Activated T-cell treated with anti-CD3 and anti-CD28 coated beads, Interleukin-2, amount 50 U/mL, for 72 hours (primary cell): ENCODE measurements at places on chromosomes 6 and 20. TPM values are rescaled to one million over a fixed set of nuclear protein-coding genes. Genes with fewer than 3 reads are reported as not detected.

- no peaks in the 10 kb centered on the region for H3K27me3 ChIP-seq
- no peak overlapping the region for H3K4me3 ChIP-seq
- H3K36me3 ChIP-seq, result no peaks in the 10 kb centered on the region
- no peak for DNase-seq
- no peak overlapping the region for H3K27ac ChIP-seq
Observed at GRCh38 chr6:148064406-148065134, 278.1 kb upstream of the SASH1 start.

GRCh38 chr6:35736253-35736894 lies 458 bp upstream of the ARMC12 start:
- DNase-seq, result peak; percentile 90
- H3K27me3 ChIP-seq, result no peaks in the 10 kb centered on the region

DNA sequence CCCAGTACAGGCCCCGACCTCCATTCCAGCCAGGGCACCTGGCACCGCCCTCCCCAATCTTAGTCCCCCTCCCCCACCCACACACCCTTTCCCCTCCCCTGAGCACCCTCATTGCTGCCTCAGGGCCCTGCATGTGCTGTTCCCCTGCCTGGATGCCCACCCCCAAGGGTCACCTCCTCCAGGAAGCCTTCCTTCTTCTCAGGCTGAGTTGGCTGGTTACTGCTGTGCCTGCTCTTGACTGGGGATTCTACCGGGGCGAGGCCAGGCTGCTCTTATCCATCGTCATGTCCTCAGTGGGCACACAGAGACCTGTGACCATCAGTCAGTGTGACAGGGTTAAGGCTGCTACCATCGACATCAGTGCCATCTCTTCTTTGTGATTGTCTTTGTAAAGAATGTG lies 23.6 kb downstream of the BHLHE23 start:
- peaks cover 21% of the 10 kb centered on the region for H3K27me3 ChIP-seq
- H3K4me1 ChIP-seq, result peaks cover 19% of the 10 kb centered on the region
- no peak overlapping the region for H3K27ac ChIP-seq
- no peaks in the 10 kb centered on the region for H3K36me3 ChIP-seq
- H3K4me3 ChIP-seq, result no peak overlapping the region

DNA sequence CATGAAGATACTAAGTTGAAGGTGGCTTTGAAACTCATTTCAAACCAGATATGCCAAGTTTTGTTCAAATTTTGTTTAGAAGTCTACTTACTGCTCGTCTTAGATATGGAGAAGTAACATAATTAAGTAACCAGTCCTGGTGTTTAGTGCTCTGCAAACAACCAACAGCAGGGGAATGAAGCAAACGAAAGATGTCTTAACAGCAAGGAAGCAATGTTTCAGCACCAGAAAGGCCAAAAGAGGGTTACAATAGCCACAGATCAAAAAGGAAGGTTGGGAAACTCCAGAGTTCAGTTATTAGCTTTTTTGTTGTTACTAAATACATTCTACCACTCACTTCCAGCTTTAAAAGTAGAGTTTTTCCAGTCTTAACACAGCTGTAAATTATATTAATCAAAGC lies 45.1 kb downstream of the LHFPL5 start:
- DNase-seq, result no peak
- no peaks in the 10 kb centered on the region for H3K4me1 ChIP-seq
- H3K27ac ChIP-seq, result no peak overlapping the region
- no peaks in the 10 kb centered on the region for H3K27me3 ChIP-seq
- peaks cover 18% of the 10 kb centered on the region for H3K36me3 ChIP-seq

GRCh38 chr6:133973109-133973971 lies 20.3 kb downstream of the TBPL1 start:
- H3K27ac ChIP-seq, result peak overlapping the region; percentile 72
- H3K27me3 ChIP-seq, result no peaks in the 10 kb centered on the region
- peaks cover 1% of the 10 kb centered on the region for H3K36me3 ChIP-seq
- no peak for DNase-seq

GRCh38 chr6:166558156-166559005 lies 28.1 kb downstream of the RAMACL start:
- H3K27me3 ChIP-seq, result peaks cover 12% of the 10 kb centered on the region
- peaks cover 11% of the 10 kb centered on the region for H3K4me1 ChIP-seq
- peaks cover 5% of the 10 kb centered on the region for H3K36me3 ChIP-seq
- H3K4me3 ChIP-seq, result no peak overlapping the region
- H3K27ac ChIP-seq, result no peak overlapping the region

DNA sequence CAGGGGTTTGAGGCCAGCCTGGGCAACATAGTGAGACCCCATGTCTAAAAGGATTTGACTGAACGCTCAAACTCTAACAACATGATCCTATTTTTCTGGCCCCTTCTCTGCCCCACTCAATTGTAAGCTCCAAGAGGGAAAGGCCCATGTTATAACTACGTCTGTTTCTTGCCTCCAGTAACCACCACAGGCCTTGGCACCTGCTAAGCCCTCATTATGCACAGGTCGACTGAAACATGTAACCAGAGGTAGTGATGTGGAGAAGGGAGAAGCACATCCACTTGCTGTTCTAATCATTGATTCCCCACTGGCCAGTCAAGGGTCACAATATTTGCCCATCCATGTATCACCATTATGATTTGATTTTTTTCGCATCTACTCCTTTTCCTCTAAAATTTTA lies 475.5 kb downstream of the KIF16B start:
- H3K4me1 ChIP-seq, result no peaks in the 10 kb centered on the region
- no peaks in the 10 kb centered on the region for H3K27me3 ChIP-seq
- H3K27ac ChIP-seq, result no peak overlapping the region
- H3K36me3 ChIP-seq, result no peaks in the 10 kb centered on the region
- no peak overlapping the region for H3K4me3 ChIP-seq

DNA sequence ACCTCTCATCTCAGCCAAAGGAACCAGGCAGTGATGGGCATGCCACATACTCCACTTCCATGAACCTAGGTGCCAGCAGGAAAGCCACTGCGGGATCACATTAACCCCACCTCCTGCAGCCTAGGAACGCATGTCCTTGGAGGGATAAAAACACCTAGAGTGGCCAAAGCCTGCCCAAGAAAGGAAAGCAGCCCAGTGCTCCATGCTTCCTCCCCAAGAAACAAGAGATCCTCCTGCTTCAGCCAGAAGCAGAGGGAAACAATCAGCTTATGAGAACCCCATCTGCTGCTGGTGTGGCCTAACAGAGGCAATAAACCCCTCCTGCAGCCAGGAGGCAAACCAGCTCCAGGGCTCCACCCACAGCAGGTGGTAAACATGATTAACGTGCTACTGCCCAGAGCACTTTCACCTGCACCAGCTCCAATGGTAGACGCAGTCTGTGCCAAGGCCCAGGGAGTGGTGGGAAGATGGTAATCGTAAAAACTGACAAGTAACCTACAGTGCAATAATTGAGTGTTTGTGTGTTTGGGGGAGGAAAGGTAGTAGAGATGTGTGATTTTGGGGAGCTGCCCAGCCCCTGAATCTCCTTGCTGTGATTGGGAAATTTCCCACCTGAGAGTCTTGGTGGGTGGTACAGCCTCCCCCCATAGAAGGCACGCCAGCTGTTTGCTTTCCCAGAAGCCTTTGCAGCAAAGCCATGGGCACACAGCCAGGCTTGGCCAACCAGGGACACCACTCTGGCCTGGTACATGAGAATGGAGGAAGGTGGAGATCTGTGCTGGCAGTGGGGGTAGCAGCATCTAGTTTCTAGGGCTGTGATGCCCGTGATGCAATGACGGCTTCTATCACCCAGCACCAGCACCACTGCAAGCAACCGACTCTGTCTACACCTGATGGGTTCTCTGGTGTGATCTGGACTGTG lies 50.6 kb upstream of the TBC1D7 start:
- H3K4me3 ChIP-seq, result no peak overlapping the region
- H3K27me3 ChIP-seq, result no peaks in the 10 kb centered on the region
- H3K4me1 ChIP-seq, result peaks cover 23% of the 10 kb centered on the region
- DNase-seq, result no peak
- no peaks in the 10 kb centered on the region for H3K36me3 ChIP-seq

- H3K4me1 ChIP-seq, result no peaks in the 10 kb centered on the region
- H3K27me3 ChIP-seq, result no peaks in the 10 kb centered on the region
- H3K4me3 ChIP-seq, result no peak overlapping the region
Observed at GRCh38 chr6:31419842-31420241, 16.4 kb downstream of the MICA start.

DNA sequence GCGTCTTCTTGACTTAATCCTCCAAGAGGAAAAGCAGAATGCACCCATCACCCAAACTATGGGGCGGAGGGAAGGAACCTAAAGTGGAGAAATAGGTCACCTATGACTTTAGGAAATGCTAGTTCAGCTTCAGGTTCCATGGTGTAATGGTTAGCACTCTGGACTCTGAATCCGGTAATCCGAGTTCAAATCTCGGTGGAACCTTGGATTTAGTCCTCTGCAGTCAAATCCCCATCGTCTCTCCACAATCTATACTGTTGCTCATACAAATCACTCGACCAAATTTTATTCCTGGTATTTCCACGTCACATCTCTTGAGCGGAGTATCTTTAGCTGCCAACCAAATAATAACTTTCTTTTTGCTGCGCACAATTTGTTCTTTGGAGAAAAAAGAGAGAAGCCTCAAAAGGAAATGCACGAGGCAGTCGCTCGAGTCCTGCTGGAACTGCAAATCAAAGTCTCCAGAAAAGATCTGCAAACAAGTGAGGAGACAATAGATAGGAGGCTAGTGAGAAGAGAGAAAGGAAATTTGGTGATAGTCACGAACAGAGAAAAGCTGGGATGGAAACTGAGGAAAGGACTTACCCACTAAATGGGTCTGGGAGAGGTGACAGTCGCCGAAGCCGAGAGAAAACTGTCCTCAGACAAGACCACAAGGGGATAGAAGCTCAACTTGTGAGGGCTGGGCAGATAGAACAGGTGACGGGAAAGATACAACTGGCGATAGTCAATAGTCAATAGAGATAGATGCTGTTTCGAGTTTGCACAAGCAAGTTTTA lies 16.6 kb downstream of the POM121L2 start:
- H3K27me3 ChIP-seq, result peaks cover 96% of the 10 kb centered on the region
- peaks cover 33% of the 10 kb centered on the region for H3K4me1 ChIP-seq
- H3K4me3 ChIP-seq, result peak overlapping the region; percentile 23
- no peak for DNase-seq
- H3K36me3 ChIP-seq, result peaks cover 10% of the 10 kb centered on the region

DNA sequence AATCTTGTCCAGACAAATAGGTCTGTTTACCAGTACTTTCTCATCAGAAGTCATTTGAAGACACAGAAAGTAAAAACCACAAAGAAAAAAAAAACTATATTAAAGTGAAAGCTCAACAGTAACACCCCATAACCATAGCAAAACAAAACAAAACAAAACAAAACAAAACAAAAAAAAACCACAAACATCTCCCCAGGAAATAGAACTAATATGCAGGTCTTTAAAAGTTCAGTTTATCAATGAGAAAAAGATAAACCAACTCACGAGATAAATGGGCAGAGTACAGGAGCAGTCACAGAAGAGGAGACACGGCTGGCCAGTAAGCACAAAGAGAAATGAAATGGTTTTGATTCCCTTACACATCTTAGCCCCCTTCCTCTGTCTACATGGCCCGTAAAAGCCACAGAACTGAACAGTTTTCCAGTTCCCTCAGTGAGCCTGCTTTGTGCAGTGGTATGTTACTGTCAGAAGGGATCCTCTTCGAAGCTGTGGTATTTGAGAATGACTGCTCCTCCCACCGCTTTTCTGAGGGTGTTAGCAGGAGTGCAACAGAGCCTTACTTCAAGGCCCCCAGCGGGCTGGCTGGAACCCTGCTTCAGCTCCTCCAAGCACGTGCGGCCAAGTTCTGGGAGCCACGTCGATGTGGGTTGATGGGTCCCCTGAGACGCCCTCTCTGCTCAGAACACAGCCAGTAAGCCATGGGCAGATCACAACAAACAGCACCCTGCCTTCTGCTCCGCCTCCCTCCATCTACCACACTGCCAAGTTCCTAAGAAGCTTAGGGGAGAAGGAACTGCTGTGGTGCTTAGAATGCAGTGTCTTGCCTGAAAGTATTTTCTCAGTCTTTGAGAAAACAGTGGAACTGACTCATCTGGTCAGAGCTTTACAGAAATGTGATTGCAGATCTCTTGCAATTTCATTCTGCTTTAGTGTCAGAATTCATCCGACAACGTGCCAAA lies 14.0 kb downstream of the UST start:
- H3K36me3 ChIP-seq, result peaks cover 4% of the 10 kb centered on the region
- peak overlapping the region; percentile 99 for H3K27ac ChIP-seq
- H3K4me1 ChIP-seq, result peaks cover 67% of the 10 kb centered on the region
- peak overlapping the region; percentile 73 for H3K4me3 ChIP-seq

- H3K27ac ChIP-seq, result no peak overlapping the region
- H3K4me1 ChIP-seq, result no peaks in the 10 kb centered on the region
- no peaks in the 10 kb centered on the region for H3K36me3 ChIP-seq
Observed at GRCh38 chr6:144265390-144265789, 19.7 kb upstream of the UTRN start.

DNA sequence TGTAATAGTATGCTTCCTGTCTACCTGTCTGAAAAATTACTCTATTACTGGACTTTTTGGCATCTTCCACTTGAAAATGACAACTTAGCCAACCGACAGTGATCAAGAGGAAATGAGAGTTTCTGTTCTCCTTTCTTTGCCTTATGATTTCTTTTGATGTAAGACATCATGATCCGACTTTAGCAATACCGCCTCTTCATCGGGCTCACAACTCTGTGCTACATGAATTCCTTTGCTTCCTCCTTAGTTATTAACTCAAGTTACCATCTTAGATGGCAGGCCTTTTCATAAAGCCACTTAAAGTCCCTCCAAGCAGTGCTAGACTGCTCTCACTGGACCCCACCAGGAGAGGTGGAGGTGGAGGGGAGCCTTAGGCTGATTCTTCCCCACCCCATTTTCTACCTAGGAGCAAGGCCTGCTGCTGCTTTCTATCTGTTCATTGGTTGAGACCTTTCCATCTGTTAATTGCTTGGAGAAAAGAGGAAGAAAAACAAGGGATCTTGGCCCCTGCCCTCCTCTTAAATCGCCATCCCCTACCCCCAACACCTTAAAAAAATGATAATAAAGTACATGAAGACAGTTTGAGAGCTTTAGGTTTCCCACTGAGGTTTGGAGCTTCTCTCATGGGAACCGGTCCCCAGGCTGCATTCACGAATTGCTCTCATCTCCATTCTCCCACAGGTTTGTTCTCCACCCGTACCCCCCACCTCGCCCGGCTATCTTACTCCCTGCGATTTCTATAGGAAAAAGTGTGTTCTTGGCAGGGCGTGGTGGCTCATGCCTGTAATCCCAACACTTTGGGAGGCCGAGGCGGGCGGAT lies 21.6 kb upstream of the MCM3 start:
- no peak for DNase-seq
- peak overlapping the region; percentile 58 for H3K4me3 ChIP-seq
- H3K36me3 ChIP-seq, result no peaks in the 10 kb centered on the region
- peak overlapping the region; percentile 96 for H3K27ac ChIP-seq
- H3K27me3 ChIP-seq, result no peaks in the 10 kb centered on the region
- peaks cover 73% of the 10 kb centered on the region for H3K4me1 ChIP-seq

GRCh38 chr20:8722277-8722928 lies 346.5 kb upstream of the PLCB4 start:
- no peaks in the 10 kb centered on the region for H3K4me1 ChIP-seq
- no peaks in the 10 kb centered on the region for H3K36me3 ChIP-seq
- H3K27me3 ChIP-seq, result no peaks in the 10 kb centered on the region

GRCh38 chr6:13006578-13007300 lies 290.2 kb downstream of the PHACTR1 start:
- H3K27me3 ChIP-seq, result peaks cover 39% of the 10 kb centered on the region
- no peak for DNase-seq
- H3K4me1 ChIP-seq, result no peaks in the 10 kb centered on the region
- H3K4me3 ChIP-seq, result no peak overlapping the region

RWDD2A gene
- total RNA-seq, result 3.4 TPM

CRISP2 gene
- total RNA-seq, result not detected

ZNF337 gene
- total RNA-seq, result 20.2 TPM

DEFB124 gene
- total RNA-seq, result not detected

THBD gene
- not detected for total RNA-seq
